ENCODE measurements at places on chromosomes 3 and 15.
A peak's percentile ranks its signal among the peaks of the same experiment; 100 is the strongest.

- no peak for DNase-seq
These were observed 42.0 kb upstream of the CTDSPL2 start for GRCh38 chr15:44385344-44385942.

- DNase-seq = no peak
These were observed 462.3 kb upstream of the SGO1 start for GRCh38 chr3:20648294-20648693.

GRCh38 chr15:80171787-80172186 is 19.0 kb downstream of the FAH start:
- DNase-seq = no peak

- no peak for DNase-seq
These were observed 5.8 kb upstream of the GNAI2 start for GRCh38 chr3:50230104-50230793.

DNA sequence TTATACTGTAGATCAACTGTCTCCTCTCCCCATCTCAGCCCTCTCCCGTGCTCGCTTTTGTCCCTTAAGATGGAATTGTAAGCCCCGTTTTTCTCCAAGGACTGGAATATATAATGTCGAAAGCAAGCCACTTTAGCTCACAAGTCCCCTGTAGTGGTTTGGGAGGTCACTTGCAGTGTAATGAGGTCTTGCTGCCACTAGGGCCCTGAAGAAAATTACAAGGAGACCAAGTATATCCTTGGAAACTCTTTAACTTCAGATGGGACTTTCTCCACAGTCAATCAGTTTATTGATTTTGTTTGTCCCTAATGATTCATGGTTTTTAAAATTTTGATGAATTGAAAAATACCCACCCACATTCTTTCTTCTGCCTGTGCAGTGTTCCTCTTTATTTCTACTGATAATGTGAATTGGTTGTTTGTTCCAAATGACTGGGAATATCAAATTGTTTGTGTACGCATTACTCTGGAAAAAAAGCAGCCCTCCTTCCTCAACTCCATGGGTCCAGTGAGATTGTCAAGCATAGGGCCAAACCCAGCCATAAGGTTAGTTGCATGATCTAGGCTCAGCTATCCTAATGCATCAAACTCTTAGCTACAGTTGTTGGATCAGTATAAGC is 294.8 kb downstream of the MCTP2 start:
- DNase-seq = no peak

DNA sequence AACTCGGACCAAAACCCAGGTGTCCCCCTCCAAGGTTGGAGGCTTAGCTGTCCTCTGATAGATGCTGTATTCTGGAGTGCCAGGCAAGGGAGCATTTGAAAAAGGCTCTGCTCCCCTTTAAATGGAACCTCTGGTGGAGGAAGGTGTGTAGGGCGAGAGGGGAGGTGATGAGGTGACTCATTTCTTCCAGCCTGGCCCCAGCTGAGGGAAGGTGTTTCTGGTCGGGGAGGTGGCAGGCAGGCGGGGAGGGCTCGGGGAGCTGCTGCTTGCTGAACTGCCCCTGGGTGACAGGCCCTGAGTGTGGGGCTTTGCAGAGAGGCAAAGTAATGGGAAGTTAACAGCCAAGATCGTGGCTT is 18.8 kb downstream of the PSTPIP1 start:
- peak; percentile 75 for DNase-seq

DNA sequence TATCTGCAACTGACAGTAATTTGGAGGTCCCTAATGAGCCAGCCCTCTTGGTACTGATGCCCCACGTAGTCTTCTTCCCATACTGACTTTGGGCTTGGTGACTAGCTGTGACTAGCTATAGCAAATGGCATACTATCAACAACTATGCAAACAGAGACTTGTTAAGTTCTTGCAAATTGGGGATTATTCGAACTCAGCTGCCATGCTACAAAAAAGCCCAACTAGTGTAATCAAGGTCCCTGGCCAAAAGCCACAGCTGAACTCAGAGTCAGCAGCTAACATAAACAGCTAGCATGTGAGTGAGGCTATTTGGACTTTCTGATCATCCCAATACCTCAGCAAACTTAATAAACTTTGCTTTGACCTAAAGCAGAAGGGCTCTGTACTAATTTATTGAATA is 121.2 kb upstream of the PLXND1 start:
- no peak for DNase-seq

DNA sequence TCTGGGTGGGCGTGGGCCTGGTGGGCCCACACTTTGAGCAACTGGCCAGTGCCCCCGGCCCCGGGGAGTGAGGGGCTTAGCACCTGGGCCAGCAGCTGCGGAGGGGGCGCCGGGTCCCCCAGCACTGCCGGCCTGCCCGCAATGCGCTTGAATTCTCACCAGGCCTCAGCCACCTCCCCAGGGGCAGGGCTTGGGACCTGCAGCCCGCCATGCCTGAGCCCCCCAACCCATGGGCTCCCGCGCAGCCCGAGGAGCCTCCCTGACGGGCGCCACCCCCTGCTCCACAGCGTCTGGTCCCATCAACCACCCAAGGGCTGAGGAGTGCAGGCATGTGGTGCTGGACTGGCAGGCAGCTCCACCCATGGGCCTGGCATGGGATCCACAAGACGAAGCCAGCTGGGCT is 484.3 kb downstream of the UNC13C start:
- DNase-seq = no peak

- DNase-seq = no peak
These were observed 70.9 kb upstream of the ARNT2 start for GRCh38 chr15:80333261-80333660.

DNA sequence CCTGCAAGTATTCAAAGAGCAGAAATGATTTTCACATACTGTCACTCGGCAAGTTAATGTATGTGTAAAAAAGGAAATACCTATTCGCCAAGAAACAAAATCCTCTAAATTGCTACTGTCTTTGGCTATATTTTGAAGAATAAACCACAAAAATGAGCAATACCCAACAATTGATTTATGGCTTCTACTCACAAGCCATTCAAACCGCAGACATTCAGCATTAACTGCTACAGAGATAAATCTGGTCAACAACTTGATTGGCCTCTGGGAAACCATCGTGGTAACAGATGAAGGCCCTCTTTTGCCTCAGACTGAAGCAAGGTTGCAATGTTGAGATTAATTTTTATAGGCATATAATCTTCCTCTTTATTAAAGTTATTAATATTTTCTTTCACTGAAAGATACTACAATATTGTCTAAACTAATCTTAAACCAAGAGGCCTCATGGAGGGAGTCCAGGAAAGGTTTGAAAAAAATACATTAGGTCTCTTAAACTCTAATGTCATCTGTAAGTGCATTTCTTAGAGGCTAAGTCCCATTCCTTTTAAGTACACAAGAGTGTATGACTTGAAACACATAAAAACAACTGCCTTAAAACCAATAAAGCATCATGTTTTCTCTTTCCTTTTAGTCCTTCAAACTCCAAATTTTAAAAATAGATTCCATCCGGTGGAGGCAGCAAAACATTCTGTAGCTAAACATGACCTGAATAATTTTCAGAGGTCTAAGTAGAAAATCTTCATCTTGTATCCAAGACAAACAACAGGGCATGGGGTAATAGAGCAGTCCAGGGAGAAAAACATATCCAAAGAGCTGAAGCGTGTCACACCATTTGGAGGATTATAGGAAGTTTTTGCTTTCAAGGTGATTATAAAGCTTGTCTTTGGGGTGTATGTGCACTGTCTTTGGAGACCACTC is 162.4 kb upstream of the TGFBR2 start:
- no peak for DNase-seq

DNA sequence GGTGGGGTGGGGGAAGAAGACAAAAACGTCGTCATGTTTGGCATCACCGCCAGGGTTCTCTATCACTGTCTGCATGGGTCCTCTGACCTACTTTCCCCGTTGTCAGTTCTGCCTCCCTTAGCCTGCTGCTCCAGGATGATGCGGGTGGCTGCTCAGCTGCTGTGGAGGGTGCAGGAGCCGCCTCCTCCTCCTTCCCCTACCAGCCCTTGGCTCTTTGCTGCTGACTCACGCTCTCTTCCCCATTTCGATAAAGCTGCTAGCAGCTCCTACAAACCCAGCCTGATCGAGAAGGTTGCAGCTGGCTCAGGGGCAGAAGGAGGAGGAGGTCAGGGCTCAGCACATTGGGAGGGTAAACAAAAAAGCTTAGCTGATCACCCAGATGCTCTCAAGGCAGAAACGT is 49.5 kb upstream of the SEC13 start:
- DNase-seq = no peak

DNA sequence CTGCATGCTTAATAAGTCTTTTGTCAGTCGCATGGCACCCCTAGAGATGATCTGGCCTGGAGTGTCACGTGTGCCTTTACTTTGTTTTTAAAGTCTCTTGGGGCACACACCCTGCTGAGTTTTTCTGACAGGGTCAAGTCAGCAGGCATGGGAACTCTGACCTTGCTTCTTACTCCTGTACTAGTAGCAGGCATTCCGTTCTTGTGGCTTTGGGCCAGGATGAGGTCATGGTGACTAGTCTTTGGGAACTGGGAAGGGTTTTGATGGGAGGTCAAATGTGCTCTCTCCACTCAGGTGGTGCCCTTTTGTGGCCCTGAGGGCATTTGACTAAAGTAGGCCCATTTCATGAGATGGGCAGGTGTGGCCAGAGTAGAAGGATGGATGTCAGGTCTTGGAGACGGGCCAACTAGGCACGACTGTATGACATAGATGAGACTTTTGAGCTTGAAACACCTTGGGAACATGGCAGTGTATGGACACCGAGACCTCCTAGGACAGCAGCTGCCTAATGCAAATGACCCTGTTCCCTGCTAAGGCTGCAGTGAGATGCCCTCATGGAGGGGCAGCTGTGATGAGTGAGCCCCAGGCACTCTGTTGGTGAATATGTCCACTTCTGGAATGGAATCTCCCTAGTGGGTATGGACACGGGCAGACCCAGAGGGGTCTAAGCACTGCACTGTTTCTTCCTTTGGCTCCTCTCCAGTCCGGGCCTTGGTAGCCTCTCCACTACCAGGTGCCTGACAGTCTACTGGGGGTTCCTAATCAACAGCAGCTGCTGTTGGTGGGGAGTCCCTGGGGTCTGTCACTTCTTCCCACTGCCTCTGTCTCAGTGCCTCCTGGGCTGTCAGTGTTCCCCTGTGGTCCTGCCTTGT is 16.4 kb downstream of the SRPRB start:
- no peak for DNase-seq

DNA sequence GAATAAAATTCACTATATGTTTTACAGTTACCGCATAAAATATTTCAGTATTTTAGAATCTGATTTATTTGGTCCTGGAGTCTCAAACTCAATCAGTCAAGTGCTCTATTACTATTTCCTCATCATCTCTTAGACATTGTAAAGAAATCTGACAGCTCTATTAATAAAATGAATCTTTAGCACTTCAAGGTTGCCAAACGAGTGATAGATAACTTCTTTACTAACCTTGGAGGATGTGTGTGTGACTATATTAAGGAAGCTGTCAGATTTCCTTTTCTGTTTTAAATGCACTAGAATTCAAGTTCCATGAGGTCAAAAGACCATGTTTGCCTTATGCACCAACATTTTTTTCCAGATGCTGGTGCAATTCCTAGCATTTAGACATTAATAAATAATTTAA is 389.8 kb upstream of the AZI2 start:
- DNase-seq = no peak
